ENCODE measurements at places on chromosomes 1 and 21.

DNA sequence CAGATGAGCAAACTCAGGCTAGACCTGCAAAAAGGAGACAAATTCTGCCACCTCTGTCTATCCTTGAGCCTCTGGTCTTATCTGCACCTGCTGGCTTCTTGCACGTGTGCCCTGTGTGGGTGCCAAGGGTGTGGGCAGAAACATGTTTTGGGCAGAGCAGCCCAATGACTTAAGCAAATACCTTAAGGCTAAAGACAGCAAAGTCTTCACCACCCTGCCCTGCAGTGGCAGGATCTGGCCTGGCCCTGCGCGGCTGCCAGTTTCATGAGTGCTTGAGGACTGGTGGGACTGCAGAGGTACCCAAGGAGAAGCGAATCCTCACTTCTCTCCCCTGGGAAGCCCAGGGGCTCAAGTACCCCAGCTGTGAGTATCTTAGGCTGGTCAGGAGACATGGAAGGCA, 3.8 kb upstream of the SLC26A9 start:
- DNase-seq: peak; percentile 89

DNA sequence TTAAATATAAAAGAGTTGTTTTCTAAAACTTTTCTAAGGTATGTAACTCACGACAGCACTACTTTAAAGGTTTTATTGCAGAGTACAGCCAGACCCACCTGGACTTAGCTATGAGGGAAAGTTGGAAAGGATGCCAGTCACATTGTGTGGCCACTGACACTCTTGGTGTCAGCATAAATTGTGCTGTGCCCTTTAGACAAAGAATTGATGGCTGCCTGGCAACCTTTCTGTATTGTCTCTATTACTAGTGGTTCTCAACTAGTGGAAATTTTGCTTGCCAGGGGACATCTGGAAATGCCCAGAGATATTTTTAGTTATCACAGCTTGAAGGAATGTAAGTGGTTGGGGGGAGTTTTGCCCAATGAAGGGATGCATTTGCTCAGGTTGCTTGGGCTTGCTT, 117.5 kb upstream of the APP start:
- DNase-seq: no peak

- DNase-seq: peak; percentile 53
Observed at GRCh38 chr1:3453891-3454810, at the start of gene ARHGEF16. TSS of gene ARHGEF16 (plus strand) at chr1:3454665. CDS start at chr1:3463085, 8,420 bp downstream.

- DNase-seq: no peak
Observed at GRCh38 chr1:14733048-14733778, 134.7 kb downstream of the KAZN start.

GRCh38 chr1:160486453-160486852, 36.6 kb downstream of the SLAMF6 start:
- no peak for DNase-seq

DNA sequence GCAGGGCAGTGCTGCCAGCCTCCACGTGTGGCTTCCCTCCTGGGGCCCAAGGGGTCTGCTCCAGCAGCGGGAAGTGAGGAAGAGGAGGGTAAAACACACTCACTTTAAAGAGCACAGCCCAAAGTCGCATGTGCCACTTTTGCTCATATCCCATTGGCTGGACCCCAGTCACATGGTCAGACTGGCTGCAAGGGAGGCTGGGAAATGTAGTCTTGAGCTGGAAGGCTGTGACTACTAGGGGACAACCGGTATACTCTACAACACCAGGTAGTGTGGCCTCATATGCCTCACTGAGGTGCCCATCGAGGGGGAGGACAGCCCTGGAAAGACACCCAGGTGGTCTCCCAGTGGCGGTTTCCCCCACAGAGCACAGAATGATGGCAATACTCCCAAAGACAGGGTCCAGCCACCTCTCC, 45.2 kb downstream of the CAMK2N1 start:
- DNase-seq: no peak

- DNase-seq: no peak
Observed at GRCh38 chr1:179046808-179047635, 21.3 kb downstream of the FAM20B start.

- DNase-seq: no peak
Observed at GRCh38 chr1:167526667-167527383, 8.5 kb upstream of the CD247 start.

GRCh38 chr1:224751624-224752311, 135.7 kb downstream of the CNIH3 start:
- DNase-seq: no peak

DNA sequence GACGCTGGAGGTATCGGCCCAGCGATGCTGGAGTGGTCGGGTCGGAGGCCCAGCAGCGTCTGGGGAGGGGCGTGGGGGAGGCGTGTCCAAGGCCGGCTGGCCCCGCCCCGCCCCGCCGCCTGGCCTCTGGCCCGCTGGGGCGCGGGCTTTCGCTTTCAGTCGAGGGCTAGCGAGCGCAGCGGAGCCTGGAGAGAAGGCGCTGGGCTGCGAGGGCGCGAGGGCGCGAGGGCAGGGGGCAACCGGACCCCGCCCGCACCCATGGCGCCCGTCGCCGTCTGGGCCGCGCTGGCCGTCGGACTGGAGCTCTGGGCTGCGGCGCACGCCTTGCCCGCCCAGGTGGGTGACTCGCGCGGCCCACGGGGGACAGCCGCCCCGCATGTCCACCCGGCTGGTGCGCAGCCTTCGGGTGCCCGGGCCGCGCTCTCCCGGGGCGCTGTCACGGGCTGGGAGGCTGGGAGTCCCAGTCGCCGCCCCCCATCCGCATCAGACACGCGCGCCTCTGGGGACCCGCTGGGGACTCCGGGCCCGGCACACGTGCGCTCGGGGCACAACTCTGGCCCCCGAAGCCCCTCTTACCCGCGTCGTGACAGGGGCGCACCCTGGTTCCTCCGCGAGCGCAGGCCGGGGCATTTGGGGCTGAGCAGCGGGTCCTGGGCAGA, at the start of gene TNFRSF1B:
Gene TNFRSF1B, plus strand, starts transcription at position 158 of the 659 bp plus-strand sequence. Its CDS starts 101 bp downstream, at position 259.
- DNase-seq: no peak

- DNase-seq: peak; percentile 47
Observed at GRCh38 chr1:168439456-168440375, 104.1 kb downstream of the XCL2 start.

- no peak for DNase-seq
Observed at GRCh38 chr1:231460614-231461013, 38.5 kb upstream of the EGLN1 start.

DNA sequence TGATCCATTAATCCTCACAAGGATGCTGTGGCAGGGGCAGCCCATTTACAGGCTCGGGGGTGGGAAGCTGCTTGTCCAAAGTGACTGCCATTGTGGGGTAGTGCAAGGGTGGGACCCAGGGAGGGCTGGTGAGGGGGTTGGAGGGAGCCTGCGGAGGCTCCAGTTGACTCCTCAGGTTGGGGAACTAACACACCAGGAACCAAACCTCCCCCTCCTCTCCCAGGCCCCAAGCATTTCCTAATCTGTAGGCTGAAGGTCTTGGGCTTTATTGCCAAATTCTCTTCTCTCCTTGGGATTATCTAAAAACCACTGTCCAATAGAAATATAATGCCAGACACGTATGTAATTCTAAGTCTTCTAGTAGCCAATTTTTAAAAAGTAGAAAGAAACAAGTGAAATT, 18.2 kb downstream of the IKBKE start:
- DNase-seq: no peak

DNA sequence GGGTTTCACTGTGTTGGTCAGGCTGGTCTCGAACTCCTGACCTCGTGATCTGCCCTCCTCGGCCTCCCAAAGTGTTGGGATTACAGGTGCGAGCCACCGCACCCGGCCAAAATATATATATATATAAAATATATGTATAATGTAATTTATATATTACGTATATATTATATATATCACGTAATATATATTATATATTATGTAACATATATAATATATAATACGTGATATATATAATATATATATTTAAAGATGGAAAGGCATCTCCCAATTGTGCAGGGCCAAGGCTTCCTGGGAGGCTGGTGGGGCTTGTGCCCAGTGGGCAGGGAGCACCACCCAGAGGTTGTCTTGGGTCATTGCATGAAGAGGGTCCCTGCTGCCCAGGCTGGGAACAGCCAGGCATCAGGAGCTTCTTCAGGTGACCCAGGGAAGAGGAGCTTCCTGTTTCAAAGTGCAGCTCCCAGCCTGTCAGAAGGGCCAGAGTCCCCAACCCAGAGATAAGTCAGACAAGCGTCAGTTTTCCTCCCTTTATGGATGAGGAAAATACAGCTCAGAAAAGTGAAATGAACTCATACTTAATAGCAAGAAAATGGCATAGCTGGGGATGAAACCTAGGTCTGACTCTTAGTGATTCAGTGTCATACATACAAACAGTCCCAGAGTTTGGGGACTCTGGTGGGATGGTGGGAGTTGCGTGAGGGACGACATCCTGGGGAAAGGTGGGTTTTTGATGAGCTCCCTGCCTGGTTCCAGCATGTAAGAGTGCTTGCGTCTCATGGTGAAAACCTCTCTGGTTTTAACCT, 12.0 kb downstream of the UBE2Q1 start:
- peak; percentile 26 for DNase-seq

- no peak for DNase-seq
Observed at GRCh38 chr1:2556678-2557481, 709 bp downstream of the TNFRSF14 start.

DNA sequence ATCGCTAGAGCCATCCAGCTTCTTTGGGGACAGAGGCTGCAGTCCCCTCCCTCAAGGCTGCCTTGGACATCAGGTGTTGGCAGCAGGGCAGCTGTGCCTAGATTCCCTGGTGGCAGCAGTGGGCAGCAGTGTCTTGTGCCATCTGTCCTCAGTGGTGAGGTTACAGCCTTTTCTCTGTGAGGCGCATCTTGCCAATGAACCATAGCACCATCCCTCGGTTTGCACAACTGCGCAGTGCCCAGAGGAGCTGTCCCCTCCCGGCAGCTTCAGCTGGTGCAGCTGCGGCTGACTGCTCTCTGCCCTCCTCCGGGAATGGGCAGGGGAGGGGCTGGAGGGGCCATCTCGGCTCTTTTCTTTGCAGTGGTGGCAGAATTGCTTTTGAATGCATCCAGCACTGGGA, 59.0 kb upstream of the C8B start:
- DNase-seq: no peak

GRCh38 chr1:12546771-12547585, 71.0 kb downstream of the DHRS3 start:
- no peak for DNase-seq

GRCh38 chr21:14716761-14717396, 170.8 kb upstream of the SAMSN1 start:
- no peak for DNase-seq

DNA sequence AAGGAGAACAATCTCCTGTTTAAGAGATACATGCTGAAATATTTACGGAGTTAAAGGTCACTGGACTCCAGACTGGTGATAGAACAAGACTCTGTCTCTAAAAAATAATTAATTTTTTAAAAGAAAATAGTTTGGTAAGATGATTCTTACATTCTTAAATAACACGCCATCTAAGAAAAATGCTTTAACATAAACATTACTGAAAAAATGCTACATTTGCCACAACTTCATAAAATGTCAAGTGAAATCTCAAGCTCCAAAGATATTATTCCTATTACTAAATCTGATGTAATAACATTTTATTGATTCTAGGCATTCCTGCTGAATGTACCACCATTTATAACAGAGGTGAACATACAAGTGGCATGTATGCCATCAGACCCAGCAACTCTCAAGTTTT, 4.1 kb downstream of the ANGPTL3 start:
- DNase-seq: no peak

DNA sequence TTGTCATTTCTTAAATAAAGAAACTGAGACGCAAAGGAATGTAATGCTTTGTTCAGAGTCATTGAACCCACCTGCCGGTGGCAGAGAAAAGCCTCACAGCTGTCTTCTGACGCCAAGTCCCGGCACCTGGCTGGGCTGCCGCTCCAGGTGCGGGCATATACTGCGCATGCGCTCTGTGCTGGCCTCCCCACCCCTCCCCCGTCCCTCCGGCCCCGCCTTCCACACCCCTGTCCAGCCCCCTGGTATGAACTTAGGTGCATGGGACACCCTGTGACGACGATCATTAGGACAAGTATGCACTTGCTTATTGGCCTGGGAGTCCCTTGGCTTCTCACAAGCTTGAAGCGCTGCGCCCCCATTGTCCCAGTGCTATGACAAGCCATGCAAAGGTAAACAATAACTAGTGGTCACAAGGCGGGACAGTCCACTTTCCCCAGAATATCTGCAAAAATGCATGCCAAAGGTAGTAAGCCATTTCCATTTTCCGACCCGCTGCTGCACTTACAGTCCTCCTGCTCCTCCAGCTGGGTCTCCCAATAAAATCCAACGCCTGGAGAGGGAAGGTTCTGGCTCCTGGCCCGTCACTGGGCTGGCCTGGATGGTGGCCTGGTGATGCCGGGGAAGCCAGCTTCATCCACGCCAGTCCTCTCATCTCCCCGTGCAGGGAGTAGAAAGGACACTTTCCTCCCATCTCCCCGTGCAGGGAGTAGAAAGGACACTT, 100.4 kb downstream of the PSMG1 start:
- peak; percentile 40 for DNase-seq

GRCh38 chr1:156856282-156856785, 2.6 kb downstream of the INSRR start:
- no peak for DNase-seq

DNA sequence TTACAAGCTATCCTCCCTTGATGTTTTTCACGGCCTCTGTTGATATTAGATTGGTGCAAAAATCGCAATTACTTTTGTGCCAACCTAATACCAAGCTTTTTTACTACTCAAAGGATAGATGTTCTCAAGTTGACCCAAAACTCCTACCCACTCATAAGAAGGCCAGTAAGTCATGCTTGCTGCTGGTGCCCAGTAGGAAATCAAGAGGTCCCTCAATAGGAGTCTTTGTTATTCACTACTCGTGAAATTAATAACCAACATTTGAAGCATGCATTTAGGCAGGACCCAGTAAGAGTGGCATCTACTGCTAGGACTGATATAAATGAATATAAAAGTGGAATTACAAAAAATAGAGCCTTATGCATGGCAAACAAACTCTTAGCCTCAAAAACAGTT, 52.6 kb downstream of the APP start:
- no peak for DNase-seq

DNA sequence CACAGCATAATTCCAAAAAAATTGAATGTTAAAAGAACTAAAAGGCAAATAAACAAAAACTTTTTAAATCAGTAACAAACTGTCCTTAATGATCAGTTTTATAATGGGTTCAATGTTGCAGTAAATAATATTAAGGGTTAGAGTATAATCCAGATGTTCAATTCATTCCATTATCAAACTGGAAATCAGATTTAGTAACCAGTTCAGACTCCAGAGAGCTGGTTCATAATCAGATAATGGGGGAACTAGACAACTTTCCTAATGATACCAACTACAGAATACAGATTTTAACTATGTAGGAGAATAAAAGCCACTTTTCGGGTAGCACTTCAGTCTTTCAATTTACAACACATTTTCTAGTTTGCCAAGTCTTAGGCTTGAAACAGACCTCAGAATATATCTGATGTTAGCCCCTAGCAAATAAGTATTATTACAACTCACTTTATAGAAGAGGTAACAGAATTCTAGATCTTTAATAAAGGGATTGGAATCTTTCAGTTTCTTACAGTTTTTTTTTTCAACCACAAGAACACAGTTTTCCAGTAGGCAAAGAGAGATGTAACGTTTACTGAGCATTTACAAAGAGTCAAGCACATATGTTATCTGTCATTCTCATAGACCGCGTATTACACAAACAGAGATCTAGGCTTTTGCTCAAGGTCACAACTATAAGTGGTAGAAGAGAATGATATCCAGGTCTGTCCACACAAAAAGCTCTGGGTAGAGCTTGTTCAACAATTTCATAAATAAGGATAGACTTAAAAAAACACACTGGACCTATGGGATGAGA, 1.9 kb upstream of the DCAF6 start:
- no peak for DNase-seq

All from LNCaP clone FGC (cell line).